ENCODE measurements at places on chromosomes 1 and 21.

DNA sequence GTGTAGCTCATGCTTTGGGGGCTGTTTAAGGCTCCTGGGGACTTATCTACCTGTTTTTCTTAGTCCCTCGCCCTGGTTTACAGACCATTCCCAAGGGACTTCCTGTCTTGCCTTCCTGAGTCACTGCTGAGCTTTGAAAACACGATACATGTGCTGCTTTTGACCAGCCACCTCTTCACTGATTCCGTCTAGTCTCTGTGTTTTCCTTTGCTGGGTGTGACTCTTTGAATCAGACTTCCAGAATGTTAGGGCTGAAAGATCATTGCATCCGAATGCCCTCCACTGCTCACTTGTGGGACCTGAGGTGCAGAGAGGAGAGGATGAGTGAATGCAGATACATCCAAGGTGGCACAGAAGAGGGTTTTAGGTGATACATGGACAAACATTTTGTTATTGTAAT is 35.4 kb upstream of the CITED4 start:
- no peak for DNase-seq

GRCh38 chr1:30888391-30888790 is 20.2 kb downstream of the SDC3 start:
- DNase-seq: no peak

GRCh38 chr1:154155251-154155650 is 378 bp upstream of the NUP210L start:
- DNase-seq: no peak

DNA sequence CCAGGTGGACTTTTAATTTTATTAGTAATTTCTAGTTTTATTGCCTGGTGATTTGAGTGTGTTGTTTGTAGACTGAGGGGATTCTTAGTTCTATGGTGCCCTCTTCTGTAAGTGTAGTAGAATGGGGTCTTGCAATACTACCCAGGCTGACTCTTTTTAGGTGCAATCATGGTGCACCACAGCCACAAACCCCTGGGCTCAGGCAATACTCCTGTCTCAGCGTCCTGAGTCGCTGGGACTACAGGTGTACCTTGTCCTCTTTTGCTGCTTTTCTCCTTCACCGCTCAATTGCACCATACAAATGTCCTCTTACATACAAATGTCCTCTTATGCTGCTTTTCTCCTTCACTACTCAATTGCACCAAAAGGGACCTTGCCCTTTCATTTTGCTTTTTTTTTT is 43.1 kb downstream of the SCP2 start:
- DNase-seq: no peak

GRCh38 chr1:29519788-29520110 is 283.4 kb downstream of the PTPRU start:
- DNase-seq: no peak

- peak; percentile 66 for DNase-seq
Observed at GRCh38 chr1:116513956-116514355, 56.9 kb downstream of the CD58 start.

GRCh38 chr1:42240966-42241755 is 76.6 kb upstream of the GUCA2A start:
- no peak for DNase-seq

GRCh38 chr1:43348343-43348808 is 10.4 kb upstream of the CDC20 start:
- peak; percentile 89 for DNase-seq

GRCh38 chr1:24764439-24764838 is 19.2 kb downstream of the CLIC4 start:
- DNase-seq: no peak

GRCh38 chr1:31591425-31592093 is 15.2 kb downstream of the TINAGL1 start:
- DNase-seq: no peak

DNA sequence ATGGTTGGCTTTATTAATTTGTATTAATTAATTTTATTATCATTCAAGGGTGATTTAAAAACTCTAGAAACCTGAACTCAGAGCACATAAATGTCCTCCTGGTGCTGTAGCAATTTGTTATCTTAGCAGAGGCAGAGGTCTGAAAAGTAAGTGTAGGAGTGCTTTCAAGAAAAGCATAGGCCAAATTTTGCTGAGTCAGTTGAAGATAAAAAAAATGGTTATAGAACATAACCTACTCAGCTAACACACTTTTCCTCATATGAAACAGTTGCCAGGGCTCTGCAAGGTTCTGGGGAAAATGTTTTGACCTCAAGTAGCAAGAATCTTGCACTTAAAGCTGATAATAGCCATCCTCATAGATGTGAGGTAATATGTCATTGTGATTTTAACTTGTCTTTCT is 53.5 kb upstream of the CHODL start:
- no peak for DNase-seq

GRCh38 chr1:27478098-27478497 is 11.9 kb downstream of the WASF2 start:
- no peak for DNase-seq

DNA sequence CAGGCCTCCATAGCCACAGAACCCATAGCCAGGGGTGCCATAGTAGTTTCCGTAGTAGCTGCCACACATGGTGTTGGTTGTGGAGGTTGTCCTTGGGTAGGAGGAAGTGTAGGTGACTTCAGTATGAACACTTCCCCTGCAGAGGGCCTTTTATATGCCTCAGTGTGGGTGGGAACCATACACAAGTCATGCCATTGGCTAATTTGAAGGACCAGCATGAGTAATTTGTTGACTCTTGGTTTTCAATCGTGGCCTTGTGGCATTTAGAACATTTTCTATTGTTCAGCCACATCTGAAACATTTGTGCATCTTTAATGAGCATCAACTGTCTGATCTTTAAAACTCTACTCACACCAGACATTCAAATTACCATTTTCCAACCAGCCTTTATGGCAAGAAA is at the start of gene KRTAP6-1:
KRTAP6-1 (minus strand) TSS at position 95 of the 400 bp plus-strand sequence; CDS start at position 69, 26 bp downstream.
- DNase-seq: no peak

GRCh38 chr1:41696381-41696780 is 211.9 kb upstream of the EDN2 start:
- DNase-seq: no peak

DNA sequence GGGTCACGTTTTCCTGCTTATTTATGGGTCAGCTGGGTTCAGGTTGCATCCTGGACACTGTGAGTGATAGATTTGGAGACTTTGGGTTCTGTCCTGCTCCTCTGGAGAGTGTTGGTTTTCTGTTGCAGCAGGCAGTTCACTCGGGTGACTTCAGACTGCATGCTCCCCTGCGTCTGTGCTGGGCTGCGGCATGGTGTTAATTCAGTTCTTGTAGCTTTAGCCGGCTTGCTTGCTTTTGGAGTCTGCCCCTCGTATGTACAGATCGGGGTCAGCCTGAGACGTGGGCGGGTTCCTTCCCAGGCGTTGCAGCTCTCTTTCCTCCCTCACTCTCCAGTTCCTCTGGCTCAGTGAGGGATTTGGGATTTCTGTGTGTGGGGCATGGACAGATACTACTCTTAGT is 38.0 kb downstream of the PCNT start:
- no peak for DNase-seq

- DNase-seq: no peak
Observed at GRCh38 chr1:222061711-222062359, 319.9 kb upstream of the DUSP10 start.

DNA sequence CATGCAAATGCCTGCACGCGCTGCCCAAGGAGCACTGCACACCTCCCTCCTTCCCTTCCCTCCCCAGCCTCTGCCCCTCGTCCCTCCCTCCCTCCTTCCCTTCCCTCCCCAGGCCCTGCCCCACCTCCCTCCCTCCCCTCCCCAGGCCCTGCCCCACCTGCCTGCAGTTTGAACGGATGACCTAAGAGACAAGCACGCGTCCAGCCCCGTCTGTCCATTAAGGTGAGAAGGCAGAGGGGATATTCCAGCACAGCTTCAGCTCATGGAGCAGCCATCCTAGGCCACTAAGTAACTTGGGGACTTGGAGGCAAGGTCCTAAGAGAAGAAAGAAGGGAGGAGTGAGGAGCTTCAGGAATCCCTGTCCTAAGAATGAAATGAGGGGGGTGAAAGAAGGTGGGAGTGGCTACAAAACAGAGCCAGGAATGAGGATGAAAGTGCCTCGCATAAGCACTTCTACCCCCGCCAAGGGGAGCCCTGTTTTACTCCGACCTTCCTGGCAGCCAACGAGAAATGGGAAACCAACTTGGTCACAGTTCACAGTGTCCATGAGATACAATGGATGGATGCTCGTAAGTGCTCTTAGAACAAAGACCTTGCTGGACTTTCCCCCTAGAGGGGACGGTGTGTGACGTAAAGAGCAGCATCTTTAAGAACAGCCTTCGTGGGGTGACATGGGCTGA is 21.3 kb upstream of the EFHD2 start:
- no peak for DNase-seq

GRCh38 chr1:99675292-99675691 is 29.4 kb downstream of the PALMD start:
- DNase-seq: no peak

GRCh38 chr1:81967951-81968350 is 167.2 kb downstream of the ADGRL2 start:
- peak; percentile 39 for DNase-seq

DNA sequence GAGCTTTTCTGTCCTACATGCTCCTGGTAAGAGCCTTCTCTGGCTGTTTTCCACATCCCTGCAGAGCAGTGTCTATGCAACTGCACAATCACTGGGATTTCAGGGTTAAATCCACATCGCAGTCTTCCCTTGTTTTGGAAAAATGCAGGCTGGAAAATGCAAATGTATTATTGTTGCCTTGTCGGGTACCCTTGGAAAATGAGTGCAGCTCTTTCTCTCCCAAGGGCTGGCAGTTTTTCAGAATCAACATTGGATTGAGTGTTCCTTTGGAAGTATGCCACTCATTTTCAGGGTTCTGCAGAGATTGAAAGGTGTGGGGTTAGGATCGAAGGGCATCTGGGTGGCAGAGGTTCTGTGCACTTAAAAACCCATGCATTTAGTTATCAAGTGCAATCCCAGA is 3.2 kb downstream of the NOS1AP start:
- no peak for DNase-seq

DNA sequence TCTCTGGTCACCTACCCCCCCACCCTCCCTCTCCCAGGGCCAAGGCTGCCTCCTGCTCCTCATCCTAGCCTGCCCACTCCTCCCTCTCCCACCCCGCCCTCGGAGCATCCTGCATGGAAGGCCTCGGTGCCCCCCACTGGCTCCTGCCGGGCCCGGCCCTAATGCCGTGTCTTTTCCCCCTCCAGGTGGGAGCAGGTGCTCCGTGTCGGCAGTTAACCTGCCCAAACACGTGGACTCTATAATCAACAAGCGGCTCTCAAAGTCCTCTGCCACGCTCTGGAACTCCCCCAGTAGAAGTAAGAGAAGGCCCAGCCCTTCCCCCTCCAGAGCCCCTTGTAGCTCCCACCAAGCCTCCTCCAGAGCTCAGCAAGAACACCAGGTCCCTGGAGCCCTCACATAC is 18.8 kb downstream of the MAP7D1 start:
- DNase-seq: no peak

- DNase-seq: no peak
Observed at GRCh38 chr21:42818328-42818749, 61.0 kb downstream of the WDR4 start.

GRCh38 chr1:9887070-9887469 is 23.0 kb downstream of the CTNNBIP1 start:
- no peak for DNase-seq

GRCh38 chr1:86971778-86972177 is 57.3 kb downstream of the HS2ST1 start:
- no peak for DNase-seq
